ENCODE measurements at places on chromosomes 6 and 20.
A peak's percentile ranks its signal among the peaks of the same experiment; 100 is the strongest.

- no peak for DNase-seq
These were observed 631 bp downstream of the PLCB1 start for GRCh38 chr20:8132484-8133309.

GRCh38 chr20:64148581-64148980 lies 15.7 kb upstream of the MYT1 start:
- DNase-seq: no peak

- no peak for DNase-seq
These were observed 3.0 kb downstream of the ARFRP1 start for GRCh38 chr20:63704749-63705117.

GRCh38 chr20:46388201-46388836 lies 18.1 kb downstream of the ELMO2 start:
- no peak for DNase-seq

GRCh38 chr6:72031471-72031870 lies 145.1 kb downstream of the RIMS1 start:
- DNase-seq: no peak

DNA sequence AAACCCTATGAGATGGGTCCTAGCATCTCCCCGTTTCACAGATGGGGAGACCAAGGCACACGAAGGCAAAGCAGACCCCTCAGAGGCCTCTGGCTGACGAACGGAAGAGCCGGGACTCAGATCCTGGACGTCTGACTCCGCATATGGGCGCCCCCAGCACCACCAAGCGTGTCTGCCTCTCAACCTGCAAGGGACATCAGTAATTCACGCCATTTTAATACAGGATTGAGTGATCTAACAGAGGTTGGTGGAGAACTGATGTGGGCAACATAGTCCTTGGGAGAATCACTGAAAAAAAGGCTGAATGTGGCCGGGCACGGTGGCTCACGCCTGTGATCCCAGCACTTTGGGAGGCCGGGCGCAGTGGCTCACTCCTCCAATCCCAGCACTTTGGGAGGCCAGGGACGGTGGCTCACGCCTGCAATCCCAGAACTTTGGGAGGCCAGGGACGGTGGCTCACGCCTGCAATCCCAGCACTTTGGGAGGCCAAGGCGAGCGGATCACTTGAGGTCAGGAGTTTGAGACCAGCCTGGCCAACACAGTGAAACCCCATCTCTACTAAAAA lies 206.6 kb downstream of the DLL1 start:
- DNase-seq: no peak

- DNase-seq: no peak
These were observed 88.7 kb downstream of the KCNB1 start for GRCh38 chr20:49393803-49394202.

DNA sequence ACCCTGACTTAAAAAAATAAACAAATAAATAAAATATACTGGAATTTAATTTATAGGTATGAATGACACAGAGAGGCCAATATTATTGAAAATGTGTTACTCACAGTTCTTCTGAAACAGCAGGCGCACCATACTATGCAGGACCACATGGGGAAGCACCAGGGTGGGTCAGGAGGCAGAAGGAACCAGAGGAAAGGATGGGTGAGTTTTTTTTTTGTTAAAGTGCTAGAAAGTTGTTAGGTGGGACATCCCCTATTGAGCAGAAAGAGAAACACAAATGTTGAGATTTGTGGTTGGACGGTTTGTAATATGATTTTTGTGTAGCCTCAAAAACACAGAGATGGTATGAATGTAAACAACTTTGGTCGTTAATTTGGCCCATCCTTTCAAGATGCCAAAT lies 26.0 kb downstream of the PTPRA start:
- DNase-seq: peak; percentile 11

DNA sequence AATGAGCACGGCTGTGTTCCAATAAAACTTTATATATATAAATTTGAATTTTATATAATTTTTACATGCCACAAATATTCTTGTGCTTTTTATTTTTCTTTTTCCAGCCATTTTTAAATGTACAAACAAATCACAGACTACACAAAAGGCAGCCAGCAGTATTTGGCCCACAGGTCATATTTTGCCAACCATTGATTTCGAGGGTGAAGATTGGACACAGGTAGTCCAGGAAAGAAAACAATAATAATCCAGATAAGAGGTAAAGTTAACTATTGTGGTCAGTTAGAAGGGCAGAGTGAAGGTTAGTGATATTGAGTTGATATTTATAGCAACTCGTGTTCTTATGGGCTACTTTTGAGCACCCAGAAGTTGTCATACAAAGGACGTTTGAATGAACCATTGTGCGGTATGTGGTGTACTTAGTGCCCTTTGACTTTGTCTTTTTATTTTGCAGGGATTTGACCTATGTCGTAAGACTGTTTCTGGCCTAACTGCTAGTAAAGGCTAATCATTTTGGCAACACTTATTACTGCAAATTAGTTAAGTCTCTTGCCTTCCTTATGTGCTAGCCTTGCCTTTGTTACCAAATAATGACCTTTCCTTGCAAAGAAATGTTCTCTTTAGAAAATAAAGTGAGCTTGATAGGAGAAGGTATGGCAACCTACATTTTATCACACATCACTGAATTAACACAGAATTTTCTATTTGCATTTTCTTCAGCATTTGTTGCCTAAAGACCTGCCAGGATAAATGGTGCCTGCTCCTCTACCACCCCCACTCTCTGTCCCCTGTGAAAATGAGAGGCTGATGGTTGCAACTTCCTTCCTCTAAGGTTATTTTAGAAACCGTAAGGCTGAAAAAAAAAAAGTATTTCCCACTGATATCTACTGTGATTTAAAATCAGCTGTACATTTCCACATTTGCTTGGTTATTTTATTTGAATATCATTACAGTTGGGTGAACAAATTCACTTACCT lies 493.9 kb upstream of the SOX4 start:
- no peak for DNase-seq

- DNase-seq: no peak
These were observed 933.7 kb upstream of the GJE1 start for GRCh38 chr6:141199074-141199473.

DNA sequence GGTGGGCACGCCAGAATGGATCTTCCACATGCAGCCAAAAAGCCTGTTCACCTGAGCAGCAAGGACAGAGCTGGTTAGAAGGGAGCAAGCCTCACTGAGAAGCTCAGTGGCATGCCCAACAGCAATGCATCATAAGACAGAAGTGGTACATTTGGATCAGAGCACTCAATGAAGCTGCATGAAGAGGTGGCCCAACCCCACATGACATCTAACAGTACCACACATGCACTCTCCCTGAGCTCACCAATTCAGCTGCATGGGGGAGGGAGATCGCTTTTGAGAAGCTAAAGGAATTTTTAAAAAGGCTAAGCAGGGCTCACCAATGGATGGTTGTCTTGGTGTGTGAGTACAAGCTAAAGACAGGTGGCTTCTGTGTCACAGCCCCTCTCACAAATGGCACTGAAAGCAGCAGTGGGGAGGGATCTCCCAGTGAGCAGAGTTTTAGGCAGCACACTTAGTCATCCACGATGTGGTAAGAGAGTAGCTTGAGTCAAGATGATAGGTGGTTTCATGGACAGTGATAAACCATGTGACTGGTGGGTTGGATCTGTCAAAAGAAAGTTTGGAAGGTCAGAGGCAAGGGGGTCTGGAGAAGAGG lies 166.6 kb upstream of the TAB2 start:
- DNase-seq: no peak

DNA sequence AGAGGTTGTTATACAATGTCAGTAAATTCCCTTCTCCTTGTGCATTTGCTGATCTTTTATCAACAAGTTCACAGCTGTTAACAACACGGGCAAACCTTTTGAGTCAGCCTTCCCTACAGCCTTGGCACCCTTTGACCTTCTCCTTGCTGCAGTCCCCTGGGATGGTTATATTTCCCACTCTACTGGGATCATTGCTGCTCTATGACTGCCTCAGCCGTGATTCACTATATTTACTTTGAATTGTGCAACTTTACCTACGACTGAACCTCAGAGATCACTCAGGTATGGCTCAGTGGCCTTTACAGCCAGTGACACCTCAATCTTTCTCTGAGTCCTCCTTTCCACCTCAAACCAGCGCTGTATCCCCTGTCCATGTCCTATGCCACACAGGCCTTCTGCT lies 1293.3 kb downstream of the EPHA7 start:
- DNase-seq: no peak

GRCh38 chr6:33996120-33996475 lies 149.8 kb downstream of the GRM4 start:
- DNase-seq: no peak
